ENCODE measurements at places on chromosomes 11 and 22.

- no peak for DNase-seq
These were observed 7.1 kb upstream of the DKK3 start for GRCh38 chr11:12015486-12015885.

DNA sequence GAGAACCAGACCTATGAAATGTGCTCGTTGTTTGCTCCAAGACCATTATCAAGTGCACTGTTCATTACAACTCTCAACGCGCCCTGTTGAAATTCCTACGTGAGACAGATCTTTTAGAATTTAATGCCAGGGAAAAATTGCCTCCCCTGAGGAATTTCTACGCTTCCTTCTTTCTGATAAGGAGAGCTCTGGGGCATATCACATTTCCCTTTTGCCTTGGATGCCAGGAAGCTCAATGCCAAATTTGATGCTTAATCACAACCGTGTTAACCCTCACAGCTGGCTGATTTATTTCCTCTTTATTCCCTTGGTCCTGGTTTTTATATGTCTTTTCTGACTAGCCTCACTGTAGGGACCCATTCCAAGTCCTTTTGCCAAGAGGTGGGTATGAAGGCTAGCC lies 109.4 kb downstream of the MICAL2 start:
- no peak for DNase-seq

GRCh38 chr22:27670701-27671412 lies 130.7 kb downstream of the MN1 start:
- DNase-seq: no peak

DNA sequence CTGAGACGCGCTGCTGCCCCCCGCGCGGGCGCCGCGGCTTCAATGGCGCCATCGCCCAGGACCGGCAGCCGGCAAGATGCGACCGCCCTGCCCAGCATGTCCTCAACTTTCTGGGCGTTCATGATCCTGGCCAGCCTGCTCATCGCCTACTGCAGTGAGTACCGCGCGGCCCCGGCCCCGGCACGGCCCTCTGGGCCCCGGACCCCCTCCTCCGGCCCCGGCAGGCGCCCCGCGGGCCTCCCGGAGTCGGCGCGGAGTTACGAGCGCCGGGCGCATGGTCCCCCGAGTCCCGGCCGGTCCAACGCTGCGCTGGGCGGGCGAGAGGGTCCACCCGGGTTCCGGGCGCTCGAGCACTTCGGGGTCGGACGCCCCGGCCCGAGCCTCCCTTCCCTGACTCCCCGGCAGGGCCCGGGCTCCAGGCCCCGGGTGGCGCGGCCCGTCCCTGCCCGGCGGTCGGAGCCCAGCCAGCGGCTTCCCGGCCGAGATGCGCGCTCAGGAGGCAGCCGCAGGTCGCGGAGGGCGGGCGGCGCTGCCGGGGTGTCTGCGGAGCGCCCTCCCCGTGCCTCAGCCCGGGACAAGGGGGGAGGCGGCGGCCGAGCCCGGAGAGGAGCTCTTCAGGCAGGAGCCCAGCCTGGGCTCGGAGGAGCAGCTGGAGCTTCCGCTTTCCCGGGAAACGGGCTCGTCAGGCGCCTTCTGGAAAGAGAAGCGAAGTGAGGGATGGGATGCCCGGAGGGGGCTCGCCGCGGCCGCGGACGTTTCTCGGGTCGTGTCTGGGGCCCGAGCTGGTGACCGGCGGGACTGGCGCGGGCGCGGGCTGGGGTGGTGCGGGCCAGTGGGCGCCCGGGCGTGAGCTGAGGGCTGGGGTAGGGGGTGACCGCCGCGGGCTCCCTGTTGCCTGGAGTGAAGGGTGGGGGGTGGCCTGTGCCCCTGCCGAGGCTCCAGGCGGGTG lies 1337.8 kb downstream of the BRD1 start:
- DNase-seq: no peak

DNA sequence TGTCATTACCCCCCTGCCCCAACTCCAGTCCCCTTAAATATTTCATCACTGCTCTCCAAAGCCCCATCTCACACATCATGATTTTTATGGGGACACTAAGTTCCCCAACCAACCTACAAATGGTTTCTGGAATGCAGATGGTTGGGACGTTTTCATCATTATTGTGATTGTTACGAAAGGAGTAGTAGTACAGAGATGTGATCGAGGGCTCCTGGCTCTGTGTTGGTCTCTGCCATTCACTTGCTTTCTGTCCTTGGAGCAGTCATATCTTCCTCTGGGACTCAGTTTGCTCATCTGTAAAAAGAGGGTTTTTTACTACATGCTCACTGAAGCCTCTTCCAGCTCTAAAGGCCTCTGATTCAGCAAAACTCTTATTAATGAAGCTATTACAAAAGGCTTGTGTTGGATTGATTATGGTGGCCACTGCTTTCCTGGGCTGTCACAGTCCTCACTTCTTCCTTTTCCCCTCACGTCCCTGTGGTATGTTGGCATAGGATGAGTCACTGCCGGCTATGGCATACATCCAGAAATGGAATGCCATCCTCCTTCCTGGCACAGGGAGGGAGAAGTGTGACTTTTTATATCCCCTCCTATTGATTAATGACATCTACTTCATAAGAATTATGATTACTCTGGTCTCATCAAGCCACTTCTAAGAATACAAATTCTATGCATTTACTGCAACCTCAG lies 593.7 kb downstream of the METTL15 start:
- no peak for DNase-seq

GRCh38 chr11:2123628-2123960 lies 15.6 kb downstream of the IGF2 start:
- DNase-seq: no peak

- DNase-seq: no peak
These were observed 52.8 kb downstream of the WT1 start for GRCh38 chr11:32382339-32383049.

DNA sequence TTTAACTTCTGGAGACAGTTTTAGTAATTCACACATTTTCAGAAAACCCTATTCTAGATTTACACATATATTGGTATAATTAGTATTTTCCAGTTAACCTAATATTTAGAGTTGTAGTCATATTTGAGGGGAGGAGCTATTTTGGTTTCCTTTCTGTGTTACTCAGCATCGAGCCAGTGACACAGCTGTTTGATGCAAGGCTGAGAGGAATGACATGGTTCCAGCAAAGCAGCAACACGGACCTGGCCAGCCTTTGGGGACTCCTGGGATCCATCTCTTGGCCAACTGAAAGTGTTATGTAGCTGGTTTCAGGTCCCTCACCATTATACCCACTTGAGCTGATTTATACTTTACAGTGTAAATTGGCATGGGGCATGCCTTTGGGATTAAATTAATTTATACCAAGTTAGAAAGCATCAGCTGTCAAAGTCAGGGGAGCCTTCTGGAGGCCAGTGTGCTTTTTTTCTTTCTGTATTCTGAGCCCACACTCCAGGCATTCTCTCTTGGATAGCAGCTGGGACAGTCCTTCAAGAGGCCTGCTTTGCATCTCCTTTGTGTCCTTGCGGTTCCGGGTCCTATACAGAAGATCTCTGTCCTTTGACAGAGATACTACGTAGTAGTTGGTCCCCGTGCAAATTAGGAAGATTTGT lies 91.3 kb upstream of the SLC25A18 start:
- DNase-seq: no peak

DNA sequence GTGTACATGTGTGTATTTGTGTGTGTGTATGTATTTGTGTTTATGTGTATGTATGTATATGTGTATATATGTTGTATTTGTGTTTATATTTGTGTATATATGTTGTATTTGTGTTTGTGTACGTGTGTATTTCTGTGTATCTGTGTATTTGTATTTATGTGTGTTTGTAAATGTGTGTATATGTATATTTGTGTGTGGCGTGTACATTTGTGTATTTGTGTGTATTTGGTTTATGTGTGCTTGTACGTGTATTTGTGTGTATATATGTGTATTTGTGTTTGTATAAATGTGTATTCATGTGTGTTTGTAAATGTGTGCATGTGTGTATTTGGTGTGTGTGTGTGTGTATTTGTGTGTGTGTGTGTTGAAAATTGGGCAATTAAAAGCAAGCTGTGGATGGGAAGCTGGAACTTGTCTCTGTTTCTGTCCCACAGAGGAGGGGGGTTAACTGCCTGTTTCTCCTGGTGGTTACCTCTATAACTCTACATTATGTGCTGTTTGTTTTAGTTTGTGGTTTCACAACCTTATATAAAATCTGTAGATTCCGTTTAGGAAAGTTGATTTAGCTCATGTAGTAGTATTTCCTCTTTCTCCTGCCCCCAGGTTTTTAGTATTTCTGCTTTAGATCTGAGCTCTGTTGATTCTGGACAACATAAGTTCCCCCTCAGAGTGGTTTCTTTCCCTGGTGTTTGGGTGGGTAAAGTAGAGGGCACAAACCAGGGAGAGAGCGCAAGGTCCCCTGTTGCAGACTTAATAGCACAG lies 28.9 kb downstream of the AP2A2 start:
- no peak for DNase-seq

DNA sequence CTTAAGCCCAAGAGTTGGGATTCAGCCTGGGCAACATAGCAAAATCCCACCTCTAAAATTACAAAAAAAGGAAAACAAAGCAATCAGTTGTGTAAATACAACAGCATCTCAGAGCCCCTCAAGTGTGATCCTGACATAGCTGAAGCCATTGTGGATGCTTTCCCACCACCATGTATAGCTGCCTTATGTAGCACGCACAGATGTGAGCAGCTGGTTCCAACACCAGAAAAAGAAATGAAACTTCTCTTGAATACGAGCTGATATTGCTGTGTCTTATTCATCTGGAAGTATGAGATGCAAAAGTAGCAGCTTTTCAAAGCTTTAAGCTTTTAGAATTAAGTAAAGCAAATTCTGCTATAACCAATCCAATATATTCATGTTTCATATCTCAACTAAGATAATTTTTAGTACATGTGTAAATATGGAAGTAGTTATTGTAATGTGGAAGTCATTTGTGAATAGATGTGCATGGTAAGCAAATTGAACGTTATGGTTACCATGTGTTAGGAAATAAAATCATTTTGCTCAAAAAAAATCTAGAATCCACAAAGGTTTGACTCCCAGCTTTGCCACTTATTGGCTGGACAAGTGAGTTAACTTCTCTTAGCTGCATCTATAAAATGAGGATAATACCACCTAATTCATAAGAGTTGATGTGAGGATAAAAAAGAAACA lies 63.2 kb downstream of the SGSM3 start:
- DNase-seq: no peak

DNA sequence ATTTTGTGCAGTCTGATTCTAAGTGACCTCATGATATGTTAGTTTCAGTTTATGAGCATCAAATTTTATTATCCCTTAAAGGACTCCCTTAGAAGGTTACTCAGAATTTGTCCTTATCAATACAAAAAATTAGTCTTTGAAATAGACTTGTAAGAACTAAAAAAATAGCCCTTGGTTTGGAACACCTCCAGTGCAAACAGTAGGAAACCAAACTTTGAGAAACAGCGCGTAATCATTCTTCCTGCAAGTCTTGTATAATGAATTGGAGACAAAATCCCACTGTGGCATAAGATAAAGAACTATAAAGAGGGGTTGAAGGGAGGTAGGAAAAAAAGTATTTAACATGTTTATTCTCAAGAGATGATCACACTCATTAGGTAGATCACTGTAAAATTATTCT lies 10.8 kb upstream of the MSANTD4 start:
- DNase-seq: no peak

DNA sequence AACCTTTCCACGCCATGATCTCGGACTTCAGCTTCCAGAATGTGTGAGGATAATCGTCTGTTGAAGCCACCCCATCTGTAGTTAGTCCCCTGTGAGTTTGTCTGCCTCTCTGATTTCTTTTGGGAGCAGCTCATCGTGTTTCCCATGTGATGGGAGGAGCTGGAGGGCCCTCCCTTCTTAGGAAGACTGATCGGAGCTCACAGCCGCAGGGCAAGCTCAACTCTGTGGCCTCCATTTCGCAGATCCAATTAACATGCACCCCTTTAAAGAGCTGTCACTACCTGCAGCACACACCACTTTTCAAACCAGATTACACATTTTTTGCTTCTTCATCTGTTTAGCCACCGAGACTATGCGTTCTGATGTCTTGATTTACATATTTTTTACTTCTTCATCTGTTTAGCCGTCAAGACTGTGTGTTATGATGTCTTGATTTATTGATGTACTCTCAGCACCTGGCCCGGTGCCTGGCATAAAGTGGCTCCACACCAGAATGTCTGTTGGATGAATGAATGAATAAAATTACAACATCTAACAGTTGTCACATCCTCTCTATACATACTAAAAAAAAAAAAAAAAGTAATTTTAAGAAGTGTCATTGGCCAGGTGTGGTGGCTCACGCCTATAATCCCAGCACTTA lies 14.9 kb upstream of the PPFIA1 start:
- no peak for DNase-seq

DNA sequence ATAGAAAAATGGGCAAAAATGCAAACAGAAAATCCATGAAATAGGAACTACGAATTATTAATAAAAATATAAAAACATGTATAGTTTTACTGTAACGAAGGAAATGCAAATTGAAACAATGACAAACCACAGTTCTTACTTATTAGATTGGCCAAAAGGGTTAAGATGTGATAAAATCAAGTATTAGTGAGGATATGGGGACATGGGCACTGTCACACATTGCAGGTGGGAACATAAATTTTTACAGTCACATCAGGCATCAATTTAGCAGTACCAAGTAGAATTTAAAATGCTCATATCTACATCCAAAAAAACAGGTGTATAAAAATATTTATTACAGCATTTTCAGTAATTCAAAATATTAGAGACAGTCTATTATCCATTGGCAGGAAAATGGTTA lies 353.2 kb upstream of the API5 start:
- no peak for DNase-seq

GRCh38 chr11:96736601-96737000 lies 346.8 kb downstream of the JRKL start:
- no peak for DNase-seq

DNA sequence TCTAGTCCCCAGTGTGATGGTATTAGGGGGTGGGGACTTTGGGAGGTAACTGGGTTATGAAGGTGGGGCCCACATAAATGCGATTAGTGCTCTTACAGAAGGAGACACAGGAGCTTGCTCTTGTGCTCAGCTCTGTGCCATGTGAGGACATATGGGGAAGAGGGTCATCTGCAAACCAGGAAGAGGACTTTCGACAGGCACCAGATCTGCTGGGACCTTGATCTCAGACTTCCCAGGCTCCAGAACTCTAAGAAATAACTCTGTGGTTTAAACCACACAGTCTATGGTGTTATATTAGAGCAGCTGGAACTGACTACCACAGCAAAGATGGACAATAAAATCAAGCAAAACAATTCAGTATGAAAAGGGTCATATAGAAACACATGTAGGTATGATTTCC lies 26.7 kb downstream of the NNMT start:
- no peak for DNase-seq

DNA sequence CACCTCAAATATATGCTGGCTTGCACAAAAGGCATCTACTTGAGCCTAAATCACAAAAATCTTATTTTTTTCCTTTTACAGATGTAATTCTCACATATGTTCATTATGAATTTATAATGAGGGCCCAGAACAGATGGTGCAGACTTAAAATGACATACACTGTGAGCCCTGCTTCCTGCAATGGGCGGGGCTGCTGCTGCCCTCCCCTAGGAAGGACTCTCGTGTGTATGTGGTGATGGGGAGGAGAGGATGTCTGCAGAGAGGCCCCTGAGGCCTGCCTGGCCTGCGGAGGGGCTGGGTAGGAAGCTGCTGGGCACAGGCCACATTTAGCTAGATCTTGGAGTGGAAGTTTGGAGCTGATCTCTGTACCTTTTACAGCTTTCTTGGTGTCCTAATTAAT lies 233.4 kb upstream of the KIRREL3 start:
- no peak for DNase-seq

GRCh38 chr11:120052196-120052775 lies 85.6 kb downstream of the TRIM29 start:
- no peak for DNase-seq

- DNase-seq: no peak
These were observed 388.3 kb downstream of the TENM4 start for GRCh38 chr11:79052544-79052943.

GRCh38 chr11:14380125-14380936 lies 21.3 kb upstream of the RRAS2 start:
- no peak for DNase-seq
